ENCODE measurements at places on chromosomes 11 and 22.
A peak's percentile ranks its signal among the peaks of the same experiment; 100 is the strongest.

DNA sequence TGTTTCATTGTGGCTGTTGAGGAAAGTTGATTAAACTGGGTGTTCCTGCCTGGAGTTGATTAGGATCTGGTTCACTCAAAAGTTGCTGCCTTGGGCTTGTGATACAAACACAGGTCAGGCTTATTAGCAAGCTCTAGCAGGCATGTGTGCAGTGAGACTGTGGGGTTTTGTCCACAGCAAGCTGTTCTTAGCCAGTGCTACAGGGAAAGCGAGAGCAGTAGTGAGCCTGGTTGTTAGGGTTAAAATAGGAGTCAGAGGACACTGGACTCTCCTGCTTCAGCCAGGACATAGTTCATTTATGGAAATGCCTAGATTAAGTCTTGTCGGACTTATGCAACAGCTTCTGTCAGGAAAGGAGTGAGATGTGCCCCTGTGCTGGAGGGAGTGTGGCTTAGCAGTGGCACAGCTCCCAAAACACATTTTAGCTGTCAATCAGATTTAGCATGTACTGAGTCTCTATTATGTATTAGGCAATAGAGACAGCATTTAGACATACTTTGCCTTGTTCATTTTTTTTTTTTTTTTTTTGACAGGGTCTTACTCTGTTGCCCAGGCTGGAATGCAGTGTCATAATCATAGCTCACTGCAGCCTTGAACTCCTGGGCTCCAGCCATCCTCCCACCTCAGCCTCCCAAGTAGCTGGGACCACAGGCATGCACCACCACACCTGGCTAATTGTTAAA lies 8.7 kb downstream of the SNRPD3 start:
- H3K27me3 ChIP-seq: no peaks in the 10 kb centered on the region
- H3K4me3 ChIP-seq: no peak overlapping the region
- DNase-seq: no peak
- peaks cover 34% of the 10 kb centered on the region for H3K36me3 ChIP-seq

DNA sequence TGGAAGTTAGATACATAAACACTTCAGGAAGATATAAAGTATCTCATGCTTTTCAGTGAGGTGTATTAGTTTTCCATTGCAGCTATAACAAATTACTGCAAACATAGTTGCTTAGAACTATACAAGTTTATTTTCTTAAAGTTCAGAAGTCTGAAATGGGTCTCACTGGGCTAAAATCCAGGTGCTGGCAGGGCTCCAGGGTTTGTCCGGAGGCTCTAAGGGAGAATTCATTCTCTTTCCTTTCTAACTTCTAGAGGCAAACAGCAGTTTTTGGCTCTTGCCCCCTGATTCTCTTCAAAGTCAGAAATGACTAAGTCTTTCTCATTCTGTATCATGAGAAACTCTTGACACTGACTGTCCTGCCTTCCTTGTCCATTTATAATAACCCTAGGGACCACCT lies 138.8 kb downstream of the AASDHPPT start:
- no peaks in the 10 kb centered on the region for H3K36me3 ChIP-seq
- no peak overlapping the region for H3K27ac ChIP-seq
- no peaks in the 10 kb centered on the region for H3K4me1 ChIP-seq
- no peak overlapping the region for H3K4me3 ChIP-seq
- no peak for DNase-seq
- no peaks in the 10 kb centered on the region for H3K27me3 ChIP-seq

DNA sequence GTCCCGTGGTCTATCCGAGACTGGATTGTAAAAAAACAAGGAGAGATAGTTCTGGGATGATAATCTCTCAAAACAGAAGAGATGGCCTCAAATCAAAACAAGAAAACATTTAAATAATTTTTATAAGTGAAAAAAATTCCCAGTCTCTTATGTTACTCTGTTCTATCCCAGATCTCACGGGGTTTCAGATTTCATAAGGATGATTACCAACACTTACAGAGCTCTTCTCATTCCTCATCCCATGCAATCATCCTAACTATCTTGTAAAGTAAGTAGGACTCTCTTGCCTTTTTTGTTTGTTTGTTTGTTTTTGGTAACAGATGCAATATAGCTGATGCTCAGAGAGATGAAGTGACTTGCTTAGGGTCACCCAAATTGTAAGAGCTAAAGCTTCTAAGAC lies 20.0 kb upstream of the ZBTB16 start:
- H3K27ac ChIP-seq: no peak overlapping the region
- no peak overlapping the region for H3K4me3 ChIP-seq
- peaks cover 23% of the 10 kb centered on the region for H3K4me1 ChIP-seq
- peaks cover 18% of the 10 kb centered on the region for H3K27me3 ChIP-seq
- H3K36me3 ChIP-seq: peaks cover 2% of the 10 kb centered on the region
- DNase-seq: no peak

DNA sequence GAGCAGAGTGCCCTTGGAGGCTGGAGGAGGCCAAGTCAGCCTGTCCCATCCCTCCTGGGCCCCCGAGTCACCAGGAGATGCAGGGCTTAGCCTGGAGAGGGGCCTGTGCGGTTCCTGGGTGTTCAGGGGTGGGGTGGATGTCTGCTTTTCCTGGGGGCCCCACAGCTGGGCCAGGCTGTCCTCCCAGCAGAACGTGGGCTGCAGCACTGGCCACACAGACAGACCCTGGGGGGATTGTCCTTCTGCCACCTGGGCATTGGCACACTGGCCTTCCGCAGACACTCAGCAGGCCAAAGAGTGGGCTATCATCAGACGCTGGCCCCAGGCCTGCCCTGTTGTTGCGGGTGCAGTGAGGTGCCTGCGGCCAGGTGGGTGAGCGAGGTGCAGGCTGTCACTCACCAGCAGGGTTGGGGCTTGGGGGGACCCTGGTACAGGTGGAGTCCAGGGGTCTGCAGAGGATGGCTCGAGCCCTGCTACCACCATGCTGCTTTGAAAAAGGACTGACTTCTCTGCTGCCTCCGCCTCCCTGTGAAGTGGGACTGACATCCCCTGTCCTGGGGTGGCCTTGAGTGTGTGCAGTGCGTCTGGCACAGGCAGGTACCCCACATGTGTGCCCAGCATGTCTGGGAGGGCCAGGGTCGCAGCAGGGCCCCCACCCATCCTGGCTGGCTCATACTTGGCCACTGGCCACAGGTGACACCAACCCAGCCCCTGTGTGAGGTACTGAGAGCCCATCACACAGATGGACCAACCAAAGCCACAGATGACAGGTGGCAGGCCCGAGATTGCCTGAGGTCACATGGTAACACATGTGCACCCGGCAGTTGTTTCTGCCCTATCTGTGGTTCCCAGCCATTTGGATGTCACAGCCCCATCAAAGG lies 39.0 kb upstream of the KCNQ1OT1 start:
- H3K4me1 ChIP-seq: no peaks in the 10 kb centered on the region
- H3K36me3 ChIP-seq: no peaks in the 10 kb centered on the region
- H3K27ac ChIP-seq: no peak overlapping the region
- no peaks in the 10 kb centered on the region for H3K27me3 ChIP-seq
- DNase-seq: no peak
- no peak overlapping the region for H3K4me3 ChIP-seq

- peaks cover 4% of the 10 kb centered on the region for H3K4me1 ChIP-seq
- peaks cover 46% of the 10 kb centered on the region for H3K36me3 ChIP-seq
- H3K27me3 ChIP-seq: no peaks in the 10 kb centered on the region
- H3K4me3 ChIP-seq: no peak overlapping the region
- no peak for DNase-seq
Observed at GRCh38 chr11:4050138-4050537, 44.5 kb upstream of the RRM1 start.

GRCh38 chr11:128195057-128195751 lies 392.2 kb downstream of the ETS1 start:
- H3K4me1 ChIP-seq: peaks cover 34% of the 10 kb centered on the region
- H3K36me3 ChIP-seq: no peaks in the 10 kb centered on the region
- H3K4me3 ChIP-seq: peak overlapping the region; percentile 8
- DNase-seq: peak; percentile 76
- peaks cover 3% of the 10 kb centered on the region for H3K27me3 ChIP-seq

DNA sequence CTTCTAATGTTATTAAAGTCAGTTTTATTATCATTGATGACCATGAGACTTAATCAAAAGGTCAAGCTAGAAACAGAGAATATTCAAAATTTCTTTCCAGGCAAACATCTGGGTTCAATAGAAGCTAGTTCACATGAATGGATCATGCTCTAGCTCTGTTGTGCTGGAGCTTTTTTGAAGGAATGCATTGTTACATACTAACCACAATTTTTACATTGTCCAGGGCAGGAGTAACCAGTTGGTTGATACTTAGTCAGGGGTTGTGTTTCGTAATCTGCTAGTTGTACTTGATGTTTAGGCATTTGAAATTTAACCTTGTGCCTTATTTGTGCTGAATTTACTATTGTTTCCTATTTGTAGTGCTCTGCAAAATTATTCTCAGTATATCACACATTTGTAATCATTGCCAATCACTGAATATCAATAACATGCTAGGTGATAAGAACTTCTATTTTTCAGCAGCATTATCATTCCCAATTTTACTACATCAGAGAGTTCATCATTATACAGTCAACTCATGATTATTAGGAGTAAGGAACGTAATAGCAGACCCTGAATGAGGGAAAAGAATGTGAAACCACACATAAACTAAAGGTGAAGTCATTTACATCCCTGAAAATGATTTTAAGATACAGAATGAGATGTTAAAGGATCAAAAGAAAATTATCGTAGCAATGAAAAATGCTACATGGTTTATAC lies 23.2 kb downstream of the NF2 start:
- H3K27me3 ChIP-seq: no peaks in the 10 kb centered on the region
- no peaks in the 10 kb centered on the region for H3K36me3 ChIP-seq
- no peak overlapping the region for H3K4me3 ChIP-seq
- no peak overlapping the region for H3K27ac ChIP-seq
- H3K4me1 ChIP-seq: peaks cover 57% of the 10 kb centered on the region

DNA sequence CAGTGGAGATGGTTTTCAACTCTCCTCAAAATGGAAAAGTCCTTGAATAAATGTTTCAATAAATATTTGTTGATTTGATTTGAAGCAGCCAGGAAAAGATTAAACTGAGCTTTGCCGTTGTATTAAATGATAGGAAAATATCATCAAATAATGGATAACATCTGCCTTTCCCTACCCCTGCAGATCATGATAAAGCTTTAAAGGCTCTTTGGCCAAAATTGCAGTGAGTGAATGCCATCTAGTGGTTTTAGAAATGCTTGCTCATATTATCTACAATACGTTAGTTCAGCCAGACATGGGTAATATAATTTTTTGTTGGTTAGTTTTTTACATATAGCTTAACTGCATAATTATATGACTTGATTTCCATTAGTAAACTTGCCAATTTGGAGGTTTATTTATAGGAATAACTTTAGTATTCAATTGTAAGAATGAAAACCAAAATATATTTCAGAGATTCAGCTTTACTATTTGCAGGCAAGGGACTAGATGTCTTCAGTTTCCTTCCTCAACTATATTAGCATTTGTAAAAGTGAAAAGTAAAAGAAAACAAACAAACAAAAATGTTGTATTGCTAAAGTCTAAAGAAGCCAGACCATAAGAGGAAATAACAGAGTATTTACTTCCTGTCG lies 159.2 kb downstream of the MSANTD4 start:
- no peaks in the 10 kb centered on the region for H3K4me1 ChIP-seq
- H3K4me3 ChIP-seq: no peak overlapping the region
- DNase-seq: no peak

- no peaks in the 10 kb centered on the region for H3K36me3 ChIP-seq
- peak overlapping the region; percentile 79 for H3K27ac ChIP-seq
- peaks cover 11% of the 10 kb centered on the region for H3K27me3 ChIP-seq
- no peak overlapping the region for H3K4me3 ChIP-seq
- peaks cover 14% of the 10 kb centered on the region for H3K4me1 ChIP-seq
Observed at GRCh38 chr22:22168190-22168940, 76.2 kb upstream of the VPREB1 start.

DNA sequence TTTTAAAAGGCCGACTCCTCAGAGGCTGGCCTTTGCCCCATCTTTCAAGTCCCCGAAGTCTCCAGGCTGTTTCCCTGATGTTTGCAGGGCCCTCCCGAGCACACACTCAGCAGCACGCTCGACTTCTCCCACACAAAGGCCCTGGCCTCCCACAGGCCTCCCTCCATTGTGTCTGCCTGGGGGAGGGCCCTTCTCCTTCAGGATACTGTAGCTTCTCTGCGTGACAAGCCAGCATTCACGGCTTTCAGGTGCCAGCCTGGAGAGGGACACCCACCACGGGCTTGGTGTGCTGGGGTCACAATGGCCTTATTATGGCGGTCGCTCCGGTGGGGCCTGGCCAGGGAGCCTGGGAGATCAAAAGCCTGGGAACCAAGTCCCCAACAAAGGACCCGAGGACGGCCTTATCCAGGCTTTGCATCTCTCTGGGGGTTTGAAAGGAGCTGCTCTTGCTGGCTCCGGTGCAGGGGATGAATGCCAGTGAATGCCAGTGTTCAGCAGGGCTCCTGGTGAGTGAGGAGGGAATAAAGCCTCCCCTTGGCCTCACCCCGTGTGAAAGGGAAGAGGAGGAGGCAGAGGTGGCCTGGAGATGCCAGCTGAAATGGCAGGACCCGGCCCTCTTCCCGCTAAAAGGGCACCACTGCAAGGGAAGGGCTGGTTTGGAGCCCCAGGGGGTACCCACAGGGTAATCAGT lies 55.0 kb downstream of the TRAF6 start:
- no peaks in the 10 kb centered on the region for H3K36me3 ChIP-seq
- H3K4me3 ChIP-seq: no peak overlapping the region
- no peak overlapping the region for H3K27ac ChIP-seq
- DNase-seq: no peak
- peaks cover 41% of the 10 kb centered on the region for H3K4me1 ChIP-seq

Data from activated CD4-positive, alpha-beta T cell treated with anti-CD3 and anti-CD28 coated beads, Interleukin-2, amount 10 ng/mL, durations not matched to agents 7 days and 5 days (primary cell).